ENCODE measurements at places on chromosomes 4 and X. TPM values are rescaled to one million over a fixed set of nuclear protein-coding genes. Genes with fewer than 3 reads are reported as not detected.

Gene CITED1
- total RNA-seq, result 0.60 TPM

Gene SSX3
- total RNA-seq, result not detected

Gene HOPX
- total RNA-seq, result 1.4 TPM

Gene ZNF41
- 7.4 TPM for total RNA-seq

Gene GLRA2
- not detected for total RNA-seq

Gene LIMCH1
- total RNA-seq, result 57.6 TPM

GRCh38 chr4:111475666-111476065 is 669.6 kb upstream of the FAM241A start:
- DNase-seq, result no peak

DNA sequence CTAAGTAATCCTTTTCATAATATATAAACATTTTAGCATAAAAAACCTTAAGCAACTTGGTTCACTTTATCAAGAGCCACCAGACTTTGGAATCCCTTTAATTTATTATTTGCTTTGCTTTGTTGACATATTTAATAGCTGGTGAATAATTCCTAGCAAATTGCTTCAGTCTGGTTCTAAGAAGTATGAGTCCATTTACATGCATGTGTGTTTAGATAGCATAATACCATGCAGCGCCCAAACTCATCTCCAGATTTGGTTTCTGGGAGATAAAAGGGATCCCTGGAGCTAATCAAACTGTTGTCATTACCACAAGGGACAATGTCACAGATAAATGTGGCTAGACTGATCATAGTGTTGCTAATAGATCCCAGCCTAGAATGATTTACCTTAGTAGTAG is 111.8 kb downstream of the TMEM144 start:
- no peak for DNase-seq

DNA sequence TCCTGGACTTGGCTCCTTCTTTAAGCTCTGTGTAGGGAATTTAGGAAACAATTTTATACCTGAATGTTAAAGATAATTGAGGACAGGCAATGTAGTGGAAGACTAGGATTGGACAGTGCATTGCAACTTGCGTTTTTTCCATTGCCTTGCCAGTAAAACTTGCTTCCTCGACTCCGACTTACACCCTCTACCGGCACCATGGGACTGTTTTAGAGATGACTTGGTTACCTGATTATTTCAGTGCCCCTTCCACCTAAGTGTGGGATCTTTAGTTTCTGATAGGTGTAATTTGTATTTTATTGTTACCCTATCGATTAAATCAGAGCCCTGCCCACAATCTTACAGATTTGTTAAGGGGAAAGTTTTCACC is 1.2 kb downstream of the PRPS1 start:
- peak; percentile 5 for DNase-seq

All from tibial nerve (tissue), 4 donors.